ENCODE measurements at places on chromosomes 13 and 19.

DNA sequence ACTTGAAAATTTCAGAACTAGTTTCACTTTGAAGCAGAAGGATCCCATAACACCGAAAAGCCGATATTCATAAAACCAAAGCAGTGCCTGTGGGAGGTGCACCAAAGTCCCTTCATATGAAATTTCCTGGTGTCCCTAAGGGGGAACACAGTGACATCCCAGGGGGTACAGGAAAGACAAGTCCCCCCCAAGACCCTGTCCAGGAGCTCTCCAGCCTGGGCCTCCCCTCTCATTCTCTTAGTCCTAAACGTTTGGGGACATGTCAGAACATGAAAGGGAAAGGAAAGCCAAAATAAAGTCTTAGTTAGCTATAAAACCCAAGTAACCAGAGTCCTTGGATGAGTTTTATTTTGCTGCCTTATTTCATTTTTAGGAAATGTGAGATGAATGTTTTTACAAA is 56.6 kb downstream of the MRPL57 start:
- no peak for DNase-seq

DNA sequence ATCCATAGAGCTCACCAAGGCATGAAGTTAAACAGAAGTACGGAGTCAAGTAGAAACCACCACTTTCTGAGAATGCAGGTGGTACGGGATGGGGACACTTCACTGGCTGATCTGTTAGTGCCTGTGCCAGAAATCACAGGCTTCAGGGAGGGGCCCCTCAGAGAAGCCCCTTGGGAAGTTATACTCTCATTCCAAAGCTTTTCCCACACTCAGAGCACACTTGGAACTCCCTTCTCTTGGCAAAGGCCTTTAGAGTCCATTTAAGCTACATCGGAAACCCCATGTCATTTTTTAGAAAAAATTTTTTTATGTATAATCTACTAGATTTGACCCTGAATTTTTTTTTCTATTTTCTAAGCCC is 80.7 kb upstream of the WASF3 start:
- DNase-seq = no peak

GRCh38 chr19:8460516-8461298 is 15.9 kb downstream of the HNRNPM start:
- DNase-seq = no peak

GRCh38 chr13:30908416-30908980 is 2.4 kb downstream of the MEDAG start:
- no peak for DNase-seq

- DNase-seq = no peak
Observed at GRCh38 chr13:71967990-71968389, 101.0 kb upstream of the DACH1 start.

- DNase-seq = no peak
Observed at GRCh38 chr13:113937527-113938180, 36.2 kb downstream of the C13orf46 start.

GRCh38 chr13:75294110-75294509 is 187.9 kb downstream of the TBC1D4 start:
- no peak for DNase-seq

GRCh38 chr13:112647256-112647655 is 42.6 kb upstream of the ATP11A start:
- no peak for DNase-seq

DNA sequence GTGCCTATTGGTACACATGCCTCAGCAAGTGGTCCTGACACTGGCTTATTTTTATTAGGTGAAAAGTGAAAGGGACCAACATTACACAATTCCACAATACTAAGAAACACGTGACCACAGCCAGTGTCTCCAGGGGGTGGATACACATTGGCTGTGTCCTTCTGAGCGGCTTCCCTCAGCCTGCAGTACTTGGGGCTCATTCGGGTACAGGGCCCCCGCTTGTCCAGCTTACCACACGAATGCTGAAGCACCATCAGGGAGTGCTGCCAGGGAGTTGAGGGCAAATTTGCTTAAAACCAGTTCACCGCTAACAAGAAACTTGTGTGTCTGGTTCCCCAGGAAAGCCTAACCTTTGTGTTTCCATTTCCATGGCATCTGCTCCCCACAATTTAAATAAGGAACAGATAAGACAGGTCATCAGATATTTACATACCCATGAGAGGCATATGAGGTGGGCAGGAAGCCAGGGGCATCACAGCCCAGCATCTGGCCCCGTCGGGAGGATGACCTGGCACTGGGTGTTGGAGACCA is 23.3 kb downstream of the PBX4 start:
- DNase-seq = no peak

DNA sequence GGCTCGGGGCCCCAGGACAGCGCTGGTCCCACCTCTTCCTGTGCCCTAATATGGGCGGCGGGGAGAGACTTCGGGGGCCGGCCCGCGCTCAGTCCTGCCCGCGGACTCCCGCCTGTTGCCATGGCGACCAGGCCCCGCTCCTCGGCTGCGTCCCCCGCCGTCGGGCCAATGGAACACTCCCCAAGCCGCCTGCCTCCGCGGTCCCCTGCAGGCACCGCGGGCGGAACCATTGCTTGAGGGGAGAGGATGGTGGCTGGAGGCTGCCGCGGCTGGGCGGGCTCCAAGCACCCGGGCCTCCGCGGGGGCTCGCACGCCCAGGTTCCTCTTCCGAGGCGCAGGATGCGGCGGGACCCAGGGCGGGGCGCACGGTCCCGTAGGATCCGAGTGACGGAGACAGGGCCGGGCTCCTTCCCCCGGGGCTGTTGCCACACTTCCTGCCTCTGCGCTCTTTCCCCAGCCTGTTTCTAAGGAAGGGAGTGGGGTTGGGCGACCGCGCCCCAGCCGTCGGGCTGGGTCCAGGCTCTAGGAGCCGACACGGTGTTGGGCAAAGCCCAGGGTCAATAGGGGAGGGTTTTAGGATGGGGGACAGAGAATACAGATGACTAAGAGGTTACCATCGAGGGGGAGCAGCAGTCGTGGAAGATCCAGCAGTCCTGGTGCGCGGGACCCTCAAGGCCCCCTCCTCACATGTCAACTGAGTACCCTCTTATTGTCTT is 1.2 kb upstream of the JUNB start:
- peak; percentile 88 for DNase-seq

- DNase-seq = no peak
Observed at GRCh38 chr19:7879836-7880235, 5.6 kb upstream of the PRR36 start.

- no peak for DNase-seq
Observed at GRCh38 chr13:79780240-79780639, 299.3 kb downstream of the NDFIP2 start.

GRCh38 chr13:69910800-69911199 is 196.8 kb upstream of the ATXN8OS start:
- no peak for DNase-seq

- DNase-seq = no peak
Observed at GRCh38 chr19:58518256-58519086, 1.1 kb downstream of the ZBTB45 start.

GRCh38 chr19:15479391-15480345 is at the start of gene PGLYRP2:
Gene PGLYRP2, minus strand, starts transcription at chr19:15479501. Its CDS starts 130 bp downstream, at chr19:15479371.
- no peak for DNase-seq

- DNase-seq = no peak
Observed at GRCh38 chr19:44757057-44757734, 8.7 kb downstream of the BCL3 start.

DNA sequence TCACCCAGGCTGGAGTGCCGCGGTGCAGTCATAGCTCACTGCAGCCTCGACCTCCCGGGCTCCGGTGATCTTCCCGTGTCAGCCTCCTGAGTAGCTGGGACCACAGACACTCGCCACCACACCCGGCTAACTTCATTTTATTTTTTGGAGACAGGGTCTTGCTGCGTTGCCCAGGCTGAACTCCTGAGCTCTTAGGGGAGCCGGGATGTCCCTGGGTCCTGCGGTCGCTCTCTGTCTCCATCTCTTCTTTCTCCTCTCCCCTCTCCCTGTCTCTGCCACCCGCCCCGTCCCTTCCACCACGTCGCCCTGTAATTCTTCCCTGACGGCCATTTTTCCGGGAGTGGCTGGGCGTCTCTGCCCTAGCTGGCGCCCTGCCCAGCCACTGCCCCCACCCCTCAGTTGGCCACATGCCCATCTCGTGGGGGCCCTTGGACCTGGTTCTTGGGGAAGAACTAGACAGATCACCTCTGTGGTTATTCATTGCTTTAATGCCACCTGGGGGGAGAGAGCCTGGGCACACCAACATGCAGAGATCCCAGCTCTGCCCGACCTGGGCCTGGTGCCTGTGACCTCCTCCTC is 18.9 kb downstream of the ARID3A start:
- DNase-seq = no peak

DNA sequence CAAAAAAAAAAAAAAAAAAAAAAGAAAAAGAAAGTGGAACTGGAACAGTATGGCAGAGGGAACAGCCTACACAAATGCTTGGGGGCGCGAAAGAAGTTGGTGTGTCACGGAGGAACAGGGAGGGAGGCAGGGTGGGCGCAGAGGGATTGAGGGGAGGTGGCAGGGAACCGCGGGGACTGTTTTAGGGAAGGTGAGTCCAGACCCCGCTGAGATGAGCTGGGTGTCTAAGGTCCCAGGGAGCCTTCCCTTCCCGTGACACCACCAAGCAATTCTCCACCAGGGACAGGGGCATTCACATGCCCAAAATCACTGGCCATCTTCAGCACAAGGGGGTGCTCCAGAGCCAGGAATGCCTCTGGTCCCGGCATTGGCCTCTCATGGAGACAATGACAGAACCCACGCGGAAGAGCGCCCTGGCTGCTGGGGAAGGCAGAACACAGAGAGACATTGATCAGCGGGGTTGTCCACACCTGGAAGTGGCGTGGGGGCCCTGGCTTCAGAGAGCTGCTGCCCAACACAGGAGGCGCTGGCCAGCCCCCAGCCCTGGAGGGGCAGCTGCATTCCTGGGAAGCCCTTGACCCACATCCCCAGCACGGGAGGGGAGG is 6.9 kb downstream of the PEAK3 start:
- DNase-seq = peak; percentile 46

- DNase-seq = no peak
Observed at GRCh38 chr13:51825165-51825592, 19.8 kb downstream of the TMEM272 start.

- DNase-seq = no peak
Observed at GRCh38 chr13:83798731-83799130, 83.5 kb downstream of the SLITRK1 start.

GRCh38 chr13:113454936-113455335 is 1.6 kb upstream of the ADPRHL1 start:
- no peak for DNase-seq

GRCh38 chr19:49755956-49756355 is 7.2 kb downstream of the TSKS start:
- no peak for DNase-seq

DNA sequence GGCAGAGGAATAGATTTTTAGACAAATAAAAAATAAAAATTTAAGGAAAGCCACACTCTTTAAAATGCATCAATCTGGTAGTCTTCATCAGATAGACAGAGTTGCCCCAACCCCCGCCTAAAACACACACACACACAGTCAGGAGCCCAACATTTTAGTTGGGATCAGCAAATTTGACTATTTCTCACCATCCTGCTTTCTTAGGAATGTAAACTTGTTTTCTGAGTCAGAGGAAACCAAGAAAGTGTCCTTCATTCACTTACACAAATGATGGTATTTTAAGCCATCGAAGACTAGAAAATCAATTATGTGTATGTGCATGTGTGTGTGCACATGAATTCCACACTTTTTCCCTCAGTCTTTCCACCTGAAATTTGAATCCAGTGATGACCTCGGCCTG is 1657.5 kb downstream of the SLITRK1 start:
- no peak for DNase-seq

DNA sequence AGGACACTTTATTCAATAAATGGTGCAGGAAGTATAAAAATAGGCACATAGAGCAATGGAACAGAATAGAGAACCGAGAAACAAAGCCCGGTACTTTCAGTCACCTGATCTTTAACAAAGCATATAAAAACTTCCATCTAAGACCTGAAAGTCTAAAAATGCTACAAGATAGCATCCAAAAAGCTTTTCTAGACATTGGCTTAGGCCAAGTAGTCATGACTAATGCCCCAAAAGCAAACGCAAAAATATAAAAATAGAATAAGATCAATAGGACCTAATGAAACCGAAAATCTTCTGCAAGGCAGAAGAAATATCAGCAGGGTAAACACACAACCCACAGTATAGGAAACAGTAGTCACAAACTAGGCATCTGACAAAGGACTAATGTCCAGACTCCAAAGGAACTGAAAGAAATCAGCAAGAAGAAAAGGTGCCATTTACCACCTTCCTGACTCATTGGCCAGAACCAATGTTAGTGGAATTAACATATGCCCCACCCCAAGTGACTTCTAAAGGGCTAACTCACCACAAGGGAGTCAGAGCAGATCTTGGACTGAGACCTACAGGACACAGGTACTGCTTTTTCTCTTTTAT is 40.8 kb upstream of the CEACAM21 start:
- DNase-seq = no peak

DNA sequence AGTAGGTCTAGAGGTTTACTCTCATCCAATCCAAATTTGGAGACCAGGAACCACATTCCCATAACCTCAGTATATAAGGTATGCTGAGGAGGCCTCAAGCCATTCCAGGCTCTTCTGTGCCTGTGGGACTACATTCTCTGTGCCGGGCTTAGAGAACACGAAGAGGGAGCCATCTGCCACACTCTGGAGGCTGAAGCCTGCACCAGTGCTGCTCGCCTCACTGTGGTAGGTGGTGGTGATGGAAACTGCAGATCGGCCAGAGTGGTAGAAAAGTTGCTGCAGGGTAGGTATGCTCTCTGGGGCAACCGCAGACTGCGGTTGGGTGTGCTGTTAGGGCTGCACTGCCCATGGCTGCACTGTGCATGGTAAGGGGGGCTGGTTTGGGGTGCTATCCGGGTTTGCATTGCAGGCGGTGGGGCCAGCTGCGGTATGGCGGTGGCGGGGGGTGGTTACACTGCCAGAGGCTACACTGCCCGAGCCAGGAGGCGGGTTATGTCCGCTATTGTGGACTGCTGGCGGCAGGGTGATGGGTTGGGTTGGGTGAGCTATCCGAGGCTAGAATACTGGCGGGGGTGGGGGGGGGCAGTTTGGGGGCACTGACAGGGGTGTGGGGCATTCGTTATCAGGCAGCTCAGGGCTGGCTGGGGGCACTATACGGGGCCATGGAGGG is 145.0 kb downstream of the TNFRSF19 start:
- DNase-seq = no peak

DNA sequence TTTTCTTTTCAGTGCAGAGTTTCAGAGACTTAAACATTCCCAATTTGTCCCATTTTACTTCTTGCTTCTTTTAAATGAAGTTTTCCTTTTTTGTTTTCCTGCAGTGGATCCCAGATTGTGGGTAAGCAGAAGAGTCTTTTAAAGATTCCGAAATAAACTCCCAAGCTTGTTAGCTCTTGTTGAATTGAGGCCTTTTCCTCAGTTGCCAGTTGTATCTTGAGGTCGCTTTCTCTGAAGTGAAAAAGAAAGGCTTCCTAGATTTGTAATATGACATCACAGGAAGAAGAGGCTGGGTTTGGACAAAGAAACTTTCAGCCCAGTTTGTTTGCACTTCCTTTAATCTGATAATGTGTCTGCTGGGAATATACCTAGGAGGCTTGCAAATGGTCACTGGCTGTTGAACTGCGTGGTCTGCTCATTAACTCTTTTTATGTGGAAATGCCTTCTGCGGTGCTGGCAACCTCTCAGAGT is at the start of gene LPAR6:
Gene LPAR6 (minus strand): TSS at position 233 of the 471 bp plus-strand sequence. CDS start 690 bp downstream, outside the sequence.
- DNase-seq = no peak

- DNase-seq = no peak
Observed at GRCh38 chr19:6736917-6737283, 480 bp downstream of the GPR108 start.

- no peak for DNase-seq
Observed at GRCh38 chr13:44474122-44474910, 100.7 kb downstream of the SERP2 start.

- no peak for DNase-seq
Observed at GRCh38 chr13:29125934-29126424, 305.8 kb downstream of the MTUS2 start.
